ENCODE measurements at places on chromosomes 2 and 18.
A peak's percentile ranks its signal among the peaks of the same experiment; 100 is the strongest.

- DNase-seq, result no peak
Observed at GRCh38 chr2:240992572-240993291, 5.7 kb upstream of the SNED1 start.

DNA sequence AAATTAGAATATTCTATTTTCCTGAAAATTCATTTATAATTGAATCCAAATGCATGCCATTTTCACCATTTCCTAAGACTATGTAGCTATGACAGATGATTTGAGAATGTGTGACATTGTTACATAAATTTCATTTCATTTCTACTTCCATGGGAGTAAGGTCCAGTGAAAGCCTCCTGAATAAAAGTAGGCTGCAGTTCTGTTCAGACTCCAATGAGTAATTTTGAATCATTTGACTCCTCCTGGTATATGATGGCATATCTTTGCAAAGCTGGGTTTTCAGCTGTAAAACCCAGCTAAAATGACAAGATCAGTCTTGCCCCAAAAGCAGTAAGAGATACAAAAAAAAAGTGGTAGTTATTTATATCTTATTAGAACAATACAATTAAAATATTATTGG lies 101.0 kb upstream of the DNAJC10 start:
- no peak for DNase-seq

DNA sequence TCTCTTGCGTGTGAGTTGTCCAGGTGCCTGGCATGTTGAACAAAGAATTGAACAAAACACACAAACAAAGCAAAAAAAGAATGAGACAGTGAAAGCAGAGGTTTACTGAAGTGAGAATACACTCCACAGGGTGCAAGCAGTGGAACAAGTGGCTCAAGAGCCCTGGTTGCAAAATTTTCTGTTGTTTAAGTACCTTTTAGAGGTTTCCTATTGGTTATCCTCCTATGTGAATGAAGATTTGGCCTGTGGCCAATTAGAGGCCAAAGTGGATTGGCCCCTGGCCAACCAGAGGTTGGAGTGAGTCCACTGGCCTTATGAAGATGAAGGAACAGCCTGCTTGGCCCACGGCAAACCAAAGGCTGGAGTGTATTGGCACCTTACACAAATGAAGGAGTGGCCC lies 1188.5 kb upstream of the NRXN1 start:
- DNase-seq, result peak; percentile 6

- peak; percentile 41 for DNase-seq
Observed at GRCh38 chr2:74849228-74849892, 15.4 kb downstream of the HK2 start.

DNA sequence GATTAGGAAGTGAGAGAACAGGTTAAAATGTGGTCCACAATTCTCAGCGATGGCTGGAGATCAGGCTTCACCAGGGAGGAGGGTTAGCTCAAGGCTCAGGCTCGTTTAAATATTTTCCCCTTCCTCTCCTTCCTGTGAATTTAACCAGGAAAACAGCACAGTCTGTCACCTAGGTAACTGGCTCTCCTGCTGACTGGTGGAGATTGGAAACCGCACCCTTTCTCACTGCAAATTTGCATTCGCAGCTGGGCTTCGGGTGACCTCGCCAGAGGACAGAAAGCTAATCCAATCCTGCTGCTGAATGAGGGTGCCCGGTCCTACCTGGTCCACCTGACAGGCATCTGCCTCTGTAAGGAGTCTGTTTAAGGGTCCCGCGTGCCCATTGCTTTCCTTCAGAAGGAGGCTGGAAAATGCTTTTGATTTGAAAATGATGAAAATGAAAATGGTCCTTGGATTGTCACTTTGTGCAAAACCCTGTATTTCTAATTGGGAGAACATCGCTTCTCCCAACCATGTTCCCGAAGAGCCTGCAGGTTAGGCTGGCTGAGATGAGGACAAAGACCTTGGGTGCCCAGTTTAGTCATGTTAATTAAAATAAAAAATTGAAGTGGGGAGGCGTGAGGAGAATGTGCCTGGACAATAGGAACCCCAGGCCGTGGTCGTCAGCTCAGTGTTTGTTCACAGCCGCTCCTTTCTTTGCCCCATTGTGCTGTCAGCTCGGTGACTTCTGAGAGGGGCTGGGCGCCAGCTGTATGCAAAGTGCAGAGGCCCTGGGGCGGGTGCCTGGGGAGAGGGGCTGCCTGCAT lies 43.4 kb upstream of the MTCL1 start:
- DNase-seq, result no peak

GRCh38 chr2:173865971-173866873 lies 99.0 kb downstream of the SP3 start:
- no peak for DNase-seq

DNA sequence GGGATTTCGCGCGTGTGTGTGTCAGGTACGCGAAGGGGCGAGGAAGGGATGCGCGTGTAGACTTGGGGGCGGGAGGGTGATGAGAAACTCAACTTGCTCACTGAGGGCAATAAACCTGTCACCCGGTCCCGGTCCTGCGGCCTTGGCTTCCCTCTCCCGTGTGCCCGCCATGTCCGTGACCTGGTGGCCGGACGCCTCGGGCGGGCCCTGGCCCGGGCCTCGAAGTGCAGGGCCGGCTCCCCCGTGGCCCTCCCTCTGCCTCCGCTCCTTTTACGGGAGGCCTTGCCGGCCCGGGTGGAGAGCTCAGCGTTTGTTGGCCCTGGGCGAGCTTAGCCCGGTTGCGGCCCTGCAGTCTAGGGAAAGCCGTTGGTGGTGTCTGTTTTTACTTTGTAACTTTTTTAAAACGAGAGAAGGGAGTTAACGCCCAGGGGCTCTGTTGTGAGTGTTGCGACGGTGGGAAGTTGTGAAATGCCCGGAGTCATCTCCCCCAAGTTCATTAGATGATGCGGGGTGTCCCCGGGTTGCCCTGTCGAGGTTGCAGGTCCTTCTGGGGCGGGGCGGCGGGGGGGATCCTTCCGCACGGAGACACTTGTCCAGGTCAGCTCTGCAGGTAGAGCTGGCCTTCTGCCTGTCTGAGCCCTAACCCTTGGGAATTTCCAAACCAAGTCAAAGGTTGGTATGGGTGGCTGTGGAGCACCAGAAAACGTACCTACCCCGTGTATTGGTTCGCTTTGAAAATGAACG lies 883 bp downstream of the SMCHD1 start:
- DNase-seq, result peak; percentile 56

DNA sequence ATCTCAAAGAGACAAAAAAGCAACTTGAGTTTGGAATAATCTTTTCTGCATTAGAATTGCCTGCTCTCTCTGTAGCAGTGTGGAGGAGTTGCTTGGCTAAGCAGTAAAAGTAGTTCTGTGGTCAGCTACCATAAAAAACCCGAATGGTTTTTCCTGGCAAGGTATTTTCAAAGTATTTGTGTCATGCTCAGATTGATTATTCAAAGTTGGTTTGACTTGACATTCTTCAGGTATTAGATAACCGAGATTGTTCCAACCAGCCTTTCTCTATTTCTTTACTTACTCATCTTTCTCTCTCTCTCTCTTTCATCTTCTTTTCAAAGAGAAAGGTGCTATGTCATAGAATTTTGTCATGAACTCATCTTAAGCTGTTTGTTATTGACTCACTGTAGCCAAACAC lies 404.9 kb downstream of the CPS1 start:
- no peak for DNase-seq

- DNase-seq, result no peak
Observed at GRCh38 chr2:239247401-239248245, 153.2 kb downstream of the HDAC4 start.

DNA sequence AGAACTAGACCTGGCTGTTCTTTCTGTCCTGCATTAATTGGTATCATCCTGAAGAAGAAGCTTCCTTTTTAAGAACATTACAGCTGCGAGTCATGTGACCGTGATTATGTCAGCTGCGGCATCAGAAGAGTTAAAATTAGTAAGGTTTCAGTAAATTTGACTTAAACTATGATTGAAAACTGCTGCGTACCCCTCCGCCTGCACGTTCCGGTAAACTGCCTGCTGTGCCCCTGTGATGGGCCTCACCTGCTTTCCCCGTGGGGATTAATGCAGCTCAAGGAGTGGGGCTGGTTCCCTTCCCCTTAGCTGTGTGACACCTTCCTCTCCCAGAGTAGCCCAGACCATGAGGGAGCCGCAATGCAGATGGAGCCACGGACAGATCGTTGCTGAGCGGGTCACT lies 36.1 kb upstream of the MYO3B start:
- DNase-seq, result no peak

GRCh38 chr2:70927138-70927537 lies 8.6 kb upstream of the ATP6V1B1 start:
- DNase-seq, result no peak

DNA sequence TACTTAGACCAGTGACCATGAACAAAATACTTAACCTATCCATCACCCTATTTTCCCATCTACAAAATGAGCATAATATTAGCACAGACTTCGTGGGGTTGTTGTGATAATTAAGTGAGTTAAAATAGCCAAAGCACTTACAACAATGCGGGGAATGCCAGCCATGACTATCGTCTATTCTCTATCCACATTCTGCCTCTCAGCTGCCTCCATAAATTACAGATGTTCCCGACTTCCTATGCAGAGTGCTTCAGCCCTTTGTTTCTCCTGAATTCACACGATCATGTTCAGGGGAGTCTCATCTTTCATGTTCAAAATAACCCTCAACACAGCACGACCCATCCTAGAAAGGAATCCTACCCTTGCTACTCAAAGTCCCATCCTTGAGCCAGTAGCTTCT lies 211.6 kb downstream of the EN1 start:
- no peak for DNase-seq

DNA sequence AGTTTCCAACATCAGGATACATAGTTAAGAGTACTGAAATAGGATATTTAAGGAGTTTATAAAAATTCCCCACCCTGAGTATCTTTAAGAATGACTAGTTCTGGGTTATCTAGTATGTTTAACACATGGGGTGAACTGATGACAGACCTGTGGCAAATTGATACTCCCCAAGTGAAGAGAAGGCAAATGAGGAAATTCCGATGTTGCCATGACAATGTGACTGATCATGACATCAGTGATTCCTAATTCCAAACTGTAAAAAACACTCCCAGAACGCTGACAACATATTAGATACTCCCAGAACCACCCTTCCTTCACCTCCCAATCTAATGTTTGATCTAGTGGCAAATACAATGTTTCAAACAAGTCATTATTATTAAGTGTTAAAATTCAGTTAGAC lies 77.6 kb downstream of the RBMS1 start:
- DNase-seq, result no peak

All from left ventricle myocardium inferior (tissue), 1 donor.